Kidney (tissue), 22 donors: ENCODE measurements at places on chromosomes 11 and 22. TPM values are rescaled to one million over a fixed set of nuclear protein-coding genes. Genes with fewer than 3 reads are reported as not detected.

- H3K4me3 ChIP-seq = no peak overlapping the region
- no peak for DNase-seq
- no peaks in the 10 kb centered on the region for H3K36me3 ChIP-seq
- H3K27ac ChIP-seq = no peak overlapping the region
- H3K4me1 ChIP-seq = no peaks in the 10 kb centered on the region
Observed at GRCh38 chr11:105524286-105524685, 85.6 kb upstream of the GRIA4 start.

DNA sequence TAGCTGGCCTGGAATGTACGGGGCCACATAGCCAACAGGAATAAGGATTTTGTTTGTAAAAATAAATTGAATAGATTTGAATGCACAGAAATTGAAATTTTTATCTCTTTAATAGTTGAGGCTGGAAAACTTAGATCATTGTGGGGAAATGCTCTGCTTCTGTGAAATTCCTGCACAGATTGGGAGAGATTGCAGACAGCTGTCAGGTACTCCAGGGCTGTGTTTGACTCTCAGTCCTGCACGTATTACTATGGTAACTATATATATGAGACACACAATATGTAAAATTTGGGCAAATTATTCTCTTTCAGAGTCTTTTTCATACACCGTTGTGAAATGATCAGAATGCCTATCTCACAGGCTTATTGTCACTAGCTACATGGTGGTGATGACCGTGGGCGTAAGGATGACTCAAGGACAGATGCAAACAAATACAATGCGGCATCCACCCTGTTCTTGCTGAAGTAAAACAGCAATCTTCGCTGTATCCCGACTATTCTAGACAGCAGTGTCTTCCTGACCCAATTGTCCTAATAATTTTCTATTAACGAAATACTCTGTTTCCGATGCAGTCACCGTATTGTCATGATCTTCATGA lies 79.4 kb downstream of the ZC3H12C start:
- no peaks in the 10 kb centered on the region for H3K4me1 ChIP-seq
- H3K27ac ChIP-seq = no peak overlapping the region
- no peak for DNase-seq
- H3K27me3 ChIP-seq = no peaks in the 10 kb centered on the region
- H3K36me3 ChIP-seq = no peaks in the 10 kb centered on the region
- no peak overlapping the region for H3K4me3 ChIP-seq

- no peak overlapping the region for H3K27ac ChIP-seq
- no peaks in the 10 kb centered on the region for H3K36me3 ChIP-seq
- no peak overlapping the region for H3K4me3 ChIP-seq
Observed at GRCh38 chr11:1780700-1781592, 17.2 kb upstream of the CTSD start.

DNA sequence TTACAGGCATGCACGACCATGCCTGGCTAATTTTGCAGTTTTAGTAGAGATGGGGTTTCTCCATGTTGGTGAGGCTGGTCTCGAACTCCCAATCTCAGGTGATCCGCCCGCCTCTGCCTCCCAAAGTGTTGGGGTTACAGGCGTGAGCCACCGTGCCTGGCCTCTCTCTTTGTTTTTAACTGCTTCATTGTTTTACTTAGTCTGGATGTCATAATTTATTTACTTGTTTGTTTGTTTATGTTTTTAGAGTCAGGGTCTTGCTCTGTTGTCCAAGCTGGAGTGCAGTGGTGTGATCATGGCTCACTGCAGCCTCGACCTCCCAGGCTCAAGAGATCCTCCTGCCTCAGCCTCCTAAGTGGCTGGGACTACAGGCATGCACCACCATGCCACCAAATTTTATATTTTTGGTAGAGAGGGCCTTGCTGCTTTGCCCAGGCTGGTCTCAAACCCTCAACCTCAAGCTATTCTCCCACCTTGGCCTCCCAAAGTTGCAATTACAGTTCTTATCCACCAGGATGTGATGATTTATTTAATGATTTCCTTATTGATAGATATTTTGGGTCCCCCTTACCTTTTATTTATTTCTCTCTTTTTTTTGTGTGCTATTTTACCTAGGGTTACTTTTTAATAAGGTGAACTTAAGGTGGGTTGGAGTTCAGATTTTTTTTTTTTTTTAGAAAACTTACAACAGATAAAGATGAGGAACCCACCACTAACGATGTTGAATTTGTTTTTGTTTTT lies 52.6 kb upstream of the ADA2 start:
- no peak overlapping the region for H3K4me3 ChIP-seq
- H3K27me3 ChIP-seq = no peaks in the 10 kb centered on the region
- no peaks in the 10 kb centered on the region for H3K4me1 ChIP-seq
- no peak for DNase-seq
- no peak overlapping the region for H3K27ac ChIP-seq

DNA sequence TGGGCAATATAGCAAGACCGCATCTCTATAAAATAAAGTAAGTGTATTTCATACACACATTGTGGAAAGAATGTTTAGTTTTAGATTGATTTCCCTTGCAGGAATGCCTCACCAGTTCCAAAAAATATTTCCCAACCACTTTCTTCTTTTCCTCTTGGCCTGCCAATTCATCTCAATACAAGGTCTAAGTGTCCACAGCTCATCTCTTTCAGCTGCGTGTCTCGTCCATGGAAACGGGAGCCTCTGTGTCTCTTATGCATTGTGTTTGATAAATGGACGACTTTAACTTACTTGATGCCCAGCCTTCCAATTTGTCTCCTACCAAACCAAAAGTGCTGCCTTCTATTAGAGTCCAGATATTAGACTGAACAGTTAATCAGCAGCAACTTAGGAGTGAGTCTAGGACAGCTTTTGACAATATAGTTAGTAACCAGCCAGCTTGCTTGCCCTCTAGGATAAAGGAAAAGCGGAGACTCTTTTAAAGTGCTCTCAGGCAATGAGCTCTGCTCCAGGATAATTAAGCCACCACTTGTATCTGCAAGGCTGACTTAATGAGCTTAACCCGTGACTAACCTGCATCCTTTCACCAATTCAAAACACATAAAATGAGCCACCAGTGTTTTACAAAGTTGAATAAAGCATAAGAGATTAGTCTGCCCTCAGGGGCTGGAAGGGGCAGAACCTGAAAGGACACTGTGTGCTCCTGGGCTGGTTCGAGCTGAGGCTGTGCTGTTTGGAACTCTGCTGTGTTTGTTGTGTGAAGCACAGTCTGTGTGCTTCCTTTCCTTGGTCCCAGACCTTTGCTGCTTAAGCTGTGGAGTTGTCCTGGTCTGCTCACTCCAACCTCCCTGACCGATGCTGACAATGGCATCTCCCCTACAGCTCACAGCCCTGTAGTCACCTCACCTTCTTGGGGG lies 27.5 kb downstream of the FBXO7 start:
- H3K27me3 ChIP-seq = no peaks in the 10 kb centered on the region
- H3K36me3 ChIP-seq = peaks cover 6% of the 10 kb centered on the region
- no peak overlapping the region for H3K4me3 ChIP-seq
- no peak overlapping the region for H3K27ac ChIP-seq

The XRCC6 gene
- 183 TPM for total RNA-seq
